Right ventricle myocardium inferior (tissue), 1 donor: ENCODE measurements at places on chromosomes 7 and 10. TPM values are rescaled to one million over a fixed set of nuclear protein-coding genes. Genes with fewer than 3 reads are reported as not detected.

TUBB8 gene
- total RNA-seq, result not detected

PSAP gene
- 1,777 TPM for total RNA-seq

LIPM gene
- not detected for total RNA-seq

SUN3 gene
- not detected for total RNA-seq

CPA1 gene
- total RNA-seq, result not detected

SSC4D gene
- total RNA-seq, result 1.3 TPM

OR2A5 gene
- total RNA-seq, result not detected

GDF2 gene
- total RNA-seq, result not detected

MSMB gene
- total RNA-seq, result not detected

- DNase-seq, result no peak
These were observed at the start of gene PCDH15 for GRCh38 chr10:54800741-54801421. PCDH15 (minus strand) TSS chr10:54801231; CDS start chr10:54664262, 136,969 bp downstream.

DNA sequence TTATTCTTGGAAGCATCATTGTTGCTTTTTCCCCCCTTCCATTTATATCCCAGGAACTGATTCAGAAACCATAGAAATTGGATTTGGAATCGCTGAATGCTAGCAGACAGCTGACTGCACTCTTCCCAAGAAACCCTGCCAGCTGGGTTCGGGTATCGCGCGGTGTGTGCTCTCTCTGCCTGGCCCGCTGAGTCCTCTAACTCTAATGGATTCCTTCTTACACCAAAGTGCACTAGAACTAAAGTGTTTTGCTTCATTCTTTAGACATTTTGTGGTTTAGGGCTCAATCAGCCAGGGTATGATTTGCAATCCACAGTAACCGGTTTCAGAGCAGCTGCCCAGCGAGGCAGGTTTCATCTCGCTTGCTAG is 92.2 kb downstream of the EGFR start:
- no peak for DNase-seq

DNA sequence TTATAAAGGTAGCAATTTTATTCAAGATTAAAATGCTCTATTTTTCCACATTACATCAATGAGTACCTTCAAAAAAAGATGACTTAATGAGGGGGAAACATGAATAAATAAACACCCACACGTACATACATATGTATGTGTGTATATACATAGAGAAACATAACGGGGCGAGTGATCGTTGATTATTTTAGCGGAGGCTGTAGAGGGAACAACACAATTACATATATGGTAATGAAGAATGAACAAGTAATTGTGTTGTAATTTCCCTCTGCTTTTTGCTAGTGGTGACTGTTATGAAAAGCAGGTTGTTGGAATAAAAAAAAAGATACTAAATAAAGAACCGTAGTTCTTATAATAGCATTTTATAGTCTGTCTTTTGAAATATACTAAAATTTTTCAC is 63.2 kb downstream of the CACNB2 start:
- DNase-seq, result no peak

- no peak for DNase-seq
These were observed 330.0 kb upstream of the PRKCQ start for GRCh38 chr10:6909905-6910560.

- no peak for DNase-seq
These were observed 5.0 kb upstream of the TBXAS1 start for GRCh38 chr7:139823959-139824521.

DNA sequence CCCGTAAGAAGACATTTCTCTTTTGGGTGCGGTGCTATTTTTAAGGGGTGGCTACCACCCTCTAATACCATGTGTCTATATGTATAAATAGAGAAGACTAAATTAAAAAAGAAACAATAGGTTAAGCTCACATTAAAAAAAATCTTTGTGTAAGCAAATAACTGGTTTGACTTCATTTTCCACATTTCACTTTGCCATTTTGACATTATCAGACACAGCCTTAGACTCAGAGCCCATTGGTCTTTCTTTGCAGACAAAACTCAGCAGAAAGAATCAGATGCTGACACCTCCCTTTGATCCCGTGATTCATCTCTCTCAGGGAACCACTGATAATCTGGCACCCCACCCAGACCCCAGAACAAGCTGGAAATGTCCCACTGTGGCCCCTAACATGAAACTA is 74.5 kb downstream of the EMX2 start:
- no peak for DNase-seq

GRCh38 chr10:70190581-70190980 is 20.3 kb upstream of the SAR1A start:
- DNase-seq, result no peak

DNA sequence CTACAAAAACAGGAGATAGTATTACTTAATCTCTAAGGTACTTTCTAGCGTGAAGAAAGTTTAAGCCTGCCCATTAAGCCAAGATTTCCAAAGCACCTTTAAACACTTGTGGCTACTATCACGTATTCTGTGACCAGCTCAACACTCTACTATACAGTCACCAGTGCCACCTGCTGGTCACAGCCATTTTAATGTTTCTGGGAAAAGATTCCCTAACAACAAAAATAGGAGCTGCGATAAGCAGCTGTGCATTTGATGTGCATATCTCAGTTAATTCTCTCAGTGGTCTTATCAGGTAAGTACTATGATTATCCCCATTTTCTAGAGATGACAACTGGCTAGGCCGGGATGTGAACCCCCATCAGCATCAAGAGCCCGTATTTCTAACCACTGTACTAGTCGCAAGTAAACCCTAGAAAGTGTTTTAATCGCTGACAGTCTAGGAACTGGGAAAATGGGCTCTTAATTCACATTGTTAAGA is 860 bp downstream of the SEC31B start:
- DNase-seq, result no peak

DNA sequence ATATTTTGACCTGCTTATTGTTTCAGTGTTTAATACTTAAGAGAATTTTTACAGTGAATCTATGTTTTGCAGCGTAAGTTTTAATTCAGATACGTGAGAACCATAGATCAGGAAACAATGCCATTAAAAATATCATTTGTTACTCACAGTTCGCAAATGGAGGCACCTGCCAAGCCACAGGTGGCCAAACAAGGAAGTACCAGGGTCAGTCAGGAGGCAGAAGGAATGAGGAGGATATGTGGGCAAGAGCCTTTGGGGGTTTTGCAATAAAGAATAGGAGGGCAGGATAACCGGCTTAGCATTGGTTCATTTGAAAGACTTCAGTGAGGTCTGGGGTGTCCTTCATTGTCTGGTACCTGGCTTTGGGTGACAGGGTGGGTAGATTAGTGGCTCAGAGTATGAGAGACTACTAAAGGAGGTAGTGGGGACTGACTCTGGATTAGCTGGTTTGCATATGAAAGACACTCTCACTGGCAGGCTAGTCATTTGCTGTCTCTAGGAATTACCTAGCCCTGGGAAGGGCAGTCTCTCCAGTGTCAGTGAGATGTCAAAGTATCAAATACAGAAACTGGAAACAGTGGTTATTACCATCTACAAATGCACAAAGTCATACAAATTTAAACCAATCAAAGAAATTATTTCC is 132.2 kb upstream of the CAV2 start:
- no peak for DNase-seq
